ENCODE measurements at places on chromosomes 12 and 14. TPM values are rescaled to one million over a fixed set of nuclear protein-coding genes. Genes with fewer than 3 reads are reported as not detected.

Gene RGS6
- total RNA-seq, result not detected

Gene DHRS4
- total RNA-seq, result 41.6 TPM

Gene ACSM4
- total RNA-seq, result not detected

Gene CACNA1C
- 2.2 TPM for total RNA-seq

Gene CLEC1B
- 0.33 TPM for total RNA-seq

Gene LPAR5
- 5.1 TPM for total RNA-seq

Gene PMCH
- not detected for total RNA-seq

Gene KRT82
- not detected for total RNA-seq

Gene PTPRO
- total RNA-seq, result not detected

Gene RIPK3
- total RNA-seq, result 13.0 TPM

Gene DLK1
- total RNA-seq, result not detected

Gene CPNE6
- not detected for total RNA-seq

Gene CIROP
- not detected for total RNA-seq

Gene NOS1
- not detected for total RNA-seq

Gene CMKLR1
- total RNA-seq, result not detected

Gene SCN8A
- 0.39 TPM for total RNA-seq

Gene KCNA5
- not detected for total RNA-seq

Gene CLMN
- 59.4 TPM for total RNA-seq

Gene PIANP
- total RNA-seq, result not detected

Gene LGALS3
- total RNA-seq, result 237 TPM

Gene ADAM20
- total RNA-seq, result 1.5 TPM

Gene GUCY2C
- 0.11 TPM for total RNA-seq

Gene EMP1
- 106 TPM for total RNA-seq

Gene KRT4
- total RNA-seq, result not detected

Gene LTBR
- total RNA-seq, result 86.0 TPM

Gene SNW1
- 51.8 TPM for total RNA-seq

Gene TRPV4
- total RNA-seq, result 2.5 TPM
